ENCODE measurements at places on chromosomes 3 and 15. TPM values are rescaled to one million over a fixed set of nuclear protein-coding genes. Genes with fewer than 3 reads are reported as not detected.

DNA sequence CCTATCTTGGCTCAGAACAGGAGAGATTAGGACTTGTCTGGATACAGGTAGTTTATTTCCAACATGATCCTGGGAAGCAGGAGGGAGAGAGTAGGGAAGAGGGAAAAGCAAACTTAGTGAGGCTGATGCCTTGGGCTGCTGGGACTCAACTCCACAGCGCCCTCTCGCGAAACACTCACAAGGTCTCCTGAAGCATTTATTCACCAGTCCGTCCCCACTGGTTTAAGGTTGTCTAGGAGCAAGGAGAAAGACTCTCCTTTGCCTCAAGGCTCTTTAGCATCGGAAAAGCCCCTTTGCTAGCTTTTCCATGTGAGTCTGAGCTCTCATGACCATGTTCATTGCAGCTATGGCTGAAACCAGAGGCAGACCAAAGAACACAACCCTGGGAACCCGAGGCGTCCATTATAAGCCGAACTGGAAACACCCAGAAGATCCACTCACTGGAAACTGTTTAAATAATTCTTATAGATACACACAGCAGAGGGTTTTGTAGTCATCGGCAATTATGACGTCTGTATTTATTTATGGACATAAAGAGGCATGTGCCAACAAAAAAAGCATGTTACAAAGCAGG, 244.5 kb downstream of the CD47 start:
- DNase-seq: peak; percentile 27

- DNase-seq: no peak
Measured at GRCh38 chr3:128252083-128252482, 98.8 kb downstream of the EEFSEC start.

The DNAJA4 gene
- total RNA-seq: 0.14 TPM

GRCh38 chr3:172159962-172160538, 120.7 kb downstream of the FNDC3B start:
- peak; percentile 49 for DNase-seq

GRCh38 chr3:101036676-101037075, 43.5 kb upstream of the ABI3BP start:
- DNase-seq: peak; percentile 29

DNA sequence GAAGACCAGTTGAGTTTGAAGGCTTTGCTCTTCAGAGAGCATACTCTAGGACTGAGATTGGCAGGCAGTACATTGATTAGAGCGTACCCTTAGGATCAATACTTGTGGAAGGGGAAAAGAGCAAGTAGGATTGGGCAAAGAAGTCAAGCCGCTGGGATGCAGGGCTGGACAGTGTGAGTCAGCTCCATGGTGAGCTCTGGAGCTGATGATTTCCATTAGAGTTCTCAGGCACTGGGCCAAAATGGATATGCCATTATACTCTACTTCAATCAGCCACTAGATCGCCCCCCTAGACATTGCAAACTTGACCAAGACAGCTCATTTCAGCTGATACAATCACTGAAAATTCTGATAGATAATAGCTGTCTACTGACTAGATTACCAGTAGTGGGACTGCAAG, 432.7 kb upstream of the ALCAM start:
- no peak for DNase-seq

GRCh38 chr3:4838621-4839022, 140.6 kb upstream of the BHLHE40 start:
- no peak for DNase-seq

The THOC7 gene
- total RNA-seq: 56.9 TPM

DNA sequence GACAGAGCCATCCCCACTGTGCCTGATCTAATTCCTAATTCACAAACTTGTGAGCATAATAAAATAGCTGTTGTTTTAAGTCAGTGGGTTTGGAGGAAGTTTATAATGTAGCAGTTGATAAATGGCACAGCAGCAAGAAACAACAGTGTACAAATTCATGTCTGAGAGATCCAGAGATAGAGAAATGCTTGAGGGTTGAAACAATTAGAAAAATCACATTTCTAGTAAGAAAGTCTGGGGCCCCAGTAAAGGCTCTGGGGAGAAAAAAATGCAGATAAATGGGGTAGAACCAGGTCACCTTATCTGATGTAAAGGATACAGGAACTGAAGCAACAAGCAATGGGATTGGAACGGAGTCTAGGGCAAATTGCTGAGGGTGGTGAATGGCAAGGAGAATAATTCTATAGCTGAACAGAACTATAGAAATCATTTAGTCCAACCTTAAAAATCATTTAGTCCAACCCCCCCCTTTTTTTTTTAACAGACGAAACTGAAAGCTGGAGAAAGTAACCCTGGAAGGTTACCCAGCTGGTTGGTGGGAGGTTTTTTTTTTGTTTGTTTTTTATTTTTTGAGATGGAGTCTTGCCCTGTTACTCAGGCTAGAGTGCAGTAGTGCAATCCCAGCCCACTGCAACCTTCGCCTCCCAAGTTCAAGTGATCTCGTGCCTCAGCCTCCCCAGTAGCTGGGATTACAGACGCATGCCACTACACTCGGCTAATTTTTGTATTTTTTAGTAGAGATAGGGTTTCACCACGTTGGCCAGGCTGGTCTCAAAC, 14.3 kb upstream of the SHQ1 start:
- no peak for DNase-seq

DNA sequence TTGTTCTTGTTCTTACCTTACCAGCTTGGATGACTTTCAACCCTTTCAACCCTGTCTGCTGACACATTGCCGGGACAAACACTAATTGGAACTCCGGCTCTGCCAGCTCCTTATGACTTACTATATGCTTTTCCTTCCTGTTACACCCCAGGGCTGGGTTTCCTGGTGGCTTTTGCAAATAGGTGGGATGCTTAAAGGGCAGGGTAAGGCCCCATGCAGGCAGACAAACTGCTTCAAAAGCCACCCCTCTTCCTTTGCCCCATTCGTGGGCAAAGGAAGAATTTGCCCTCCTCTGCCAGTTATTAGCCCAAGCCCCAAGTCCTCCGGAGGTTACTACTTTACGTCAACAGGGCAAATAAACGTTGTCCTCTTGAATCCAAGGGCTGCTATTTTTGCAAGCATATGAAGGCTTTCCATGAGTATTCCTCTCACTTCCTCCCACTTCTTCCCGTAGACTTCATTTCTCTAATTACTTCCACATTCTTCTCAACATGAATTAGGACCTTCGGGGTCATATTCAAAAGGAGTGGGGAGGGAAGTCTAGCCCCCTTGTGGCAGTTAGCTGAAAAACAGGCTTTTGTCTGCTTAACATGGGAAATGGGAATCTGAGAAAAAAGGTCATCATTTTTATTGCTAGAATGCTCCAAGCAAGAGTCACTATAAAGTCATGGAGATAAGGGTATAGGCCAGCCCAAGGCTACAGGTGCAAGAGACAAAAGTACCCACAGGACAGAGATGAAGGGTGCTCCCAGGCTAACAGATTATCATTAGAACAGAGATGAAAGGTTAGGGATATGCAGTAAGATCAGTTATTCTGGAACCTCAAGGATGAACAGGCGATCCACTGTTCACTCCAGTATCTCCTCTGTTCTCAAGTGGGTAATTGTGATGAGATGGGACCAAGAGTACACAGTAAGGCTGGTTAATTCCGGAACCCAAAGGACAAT, 56.3 kb upstream of the FSTL1 start:
- DNase-seq: peak; percentile 36

GRCh38 chr3:63975723-63976122, 47.6 kb downstream of the PSMD6 start:
- DNase-seq: peak; percentile 47

DNA sequence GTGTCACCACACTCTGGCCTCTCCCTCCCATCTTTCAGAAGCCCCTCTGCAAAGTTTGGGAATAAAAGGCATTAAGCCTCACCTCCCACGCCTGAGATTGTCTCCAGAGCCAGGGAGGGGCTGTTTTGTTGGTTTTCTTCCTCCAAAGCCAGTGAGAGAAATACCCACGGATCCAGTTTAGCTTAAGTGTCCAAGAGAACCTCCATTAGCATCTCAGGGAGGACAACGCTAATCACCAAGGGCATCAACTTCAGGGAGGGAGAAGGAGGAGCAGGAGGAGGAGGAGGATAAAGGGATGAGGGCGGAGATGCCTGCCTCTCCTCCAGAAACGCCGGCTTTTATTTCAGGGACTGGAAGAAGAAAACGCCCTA, 101.6 kb downstream of the SRGAP3 start:
- DNase-seq: no peak

DNA sequence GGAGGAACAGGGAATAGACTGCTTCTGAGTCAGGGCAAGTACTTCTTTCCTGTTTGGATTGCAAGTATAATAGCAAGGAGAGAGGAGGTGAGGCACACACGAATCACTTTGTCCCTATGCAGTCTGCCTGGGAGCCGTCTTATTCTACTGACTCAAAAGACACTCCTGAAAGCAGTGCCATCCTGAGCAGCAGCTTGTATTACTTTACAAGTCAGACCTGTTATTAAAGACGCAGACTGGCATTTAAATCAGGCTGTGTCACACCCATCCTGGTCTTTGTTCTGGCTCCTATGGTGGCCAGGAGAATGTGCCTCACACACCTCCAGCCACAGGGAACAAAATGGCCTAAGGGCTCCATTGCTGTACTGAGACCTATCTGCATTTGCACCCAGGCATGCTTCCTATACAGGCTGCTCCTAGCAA, 17.9 kb upstream of the SQOR start:
- DNase-seq: no peak

GRCh38 chr3:57078344-57078634, 17.8 kb downstream of the SPATA12 start:
- DNase-seq: peak; percentile 41

DNA sequence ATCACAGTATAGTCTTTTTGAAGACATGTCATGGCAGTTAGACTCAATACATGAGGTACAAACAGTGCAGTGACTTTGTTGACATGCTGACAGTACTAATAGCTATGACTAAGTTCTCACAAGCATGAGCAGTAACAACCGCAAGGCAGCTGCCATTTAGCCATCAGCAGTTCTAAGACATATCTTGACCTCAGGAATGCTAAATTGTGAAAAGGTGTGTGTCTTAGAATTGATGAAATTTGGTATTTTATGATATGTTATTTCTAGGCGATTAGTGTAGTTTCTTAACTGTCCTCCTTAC, 60.7 kb upstream of the FURIN start:
- DNase-seq: no peak

Measured in astrocyte (in vitro differentiated cells and primary cell).